NCI-H2081 (cell line): ENCODE measurements at places on chromosomes 1 and 21.

DNA sequence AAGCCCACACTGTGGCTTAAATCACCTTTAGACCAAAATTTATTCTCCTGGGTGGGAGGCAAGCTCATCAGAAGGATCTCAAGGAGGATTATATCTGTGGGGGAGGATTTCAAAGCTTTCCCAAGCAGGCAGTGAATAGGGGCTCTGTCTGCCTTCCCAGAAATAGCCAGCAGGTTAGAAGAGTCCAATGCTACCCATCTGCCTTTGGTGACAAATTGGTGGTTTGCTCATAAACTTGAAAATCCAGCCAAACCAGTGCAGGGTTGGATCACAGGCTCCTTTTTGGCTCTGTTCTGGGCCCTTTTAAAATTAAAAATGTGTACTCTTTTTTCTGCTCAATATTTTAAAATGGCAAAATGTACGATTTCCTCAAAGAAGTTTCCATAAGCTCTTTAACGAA is 118.9 kb upstream of the ZC3H11B start:
- no peak for DNase-seq

GRCh38 chr1:19488136-19488535 is 2.8 kb upstream of the CAPZB start:
- DNase-seq, result no peak

- DNase-seq, result no peak
Observed at GRCh38 chr21:32335601-32336575, 37.2 kb downstream of the MRAP start.

GRCh38 chr1:39850606-39851216 is 32.6 kb downstream of the TRIT1 start:
- DNase-seq, result no peak
